ENCODE measurements at places on chromosomes 7 and 10.
A peak's percentile ranks its signal among the peaks of the same experiment; 100 is the strongest.

GRCh38 chr7:87318741-87319140, 26.7 kb upstream of the CROT start:
- H3K27me3 ChIP-seq = no peaks in the 10 kb centered on the region
- H3K4me3 ChIP-seq = no peak overlapping the region
- H3K27ac ChIP-seq = no peak overlapping the region
- H3K4me1 ChIP-seq = peaks cover 4% of the 10 kb centered on the region
- H3K36me3 ChIP-seq = peaks cover 26% of the 10 kb centered on the region

DNA sequence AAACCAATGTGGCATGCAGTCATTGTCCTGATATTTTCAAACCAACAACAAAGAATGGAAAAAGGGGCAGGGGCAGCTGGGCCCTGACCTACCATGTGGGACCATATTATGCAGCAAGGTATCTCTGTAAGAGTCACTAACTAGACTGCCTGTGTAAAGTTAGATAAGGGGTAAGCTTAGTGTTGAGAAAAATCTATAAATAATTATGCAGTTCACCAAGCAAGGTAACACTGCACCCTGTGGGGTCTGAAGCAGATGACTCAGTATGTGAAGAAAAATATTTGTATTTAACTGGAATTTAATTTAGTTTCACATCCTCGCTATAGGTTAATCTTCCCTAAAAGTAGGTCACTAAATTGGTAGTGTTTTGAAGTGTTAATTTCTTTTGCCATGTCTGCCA, 99.3 kb downstream of the PPP1R3A start:
- peaks cover 3% of the 10 kb centered on the region for H3K4me1 ChIP-seq
- no peak overlapping the region for H3K27ac ChIP-seq
- no peak overlapping the region for H3K4me3 ChIP-seq

- H3K4me3 ChIP-seq = peak overlapping the region; percentile 45
- H3K27ac ChIP-seq = peak overlapping the region; percentile 72
- peaks cover 22% of the 10 kb centered on the region for H3K4me1 ChIP-seq
- H3K36me3 ChIP-seq = no peaks in the 10 kb centered on the region
Measured at GRCh38 chr7:4189131-4189570, 492.9 kb upstream of the FOXK1 start.

- H3K36me3 ChIP-seq = no peaks in the 10 kb centered on the region
- DNase-seq = no peak
- no peak overlapping the region for H3K27ac ChIP-seq
- H3K27me3 ChIP-seq = peaks cover 22% of the 10 kb centered on the region
- H3K4me3 ChIP-seq = no peak overlapping the region
Measured at GRCh38 chr10:17865351-17865750, 56.2 kb downstream of the MRC1 start.

GRCh38 chr10:21737106-21737505, 203.1 kb downstream of the MLLT10 start:
- no peak overlapping the region for H3K4me3 ChIP-seq
- peaks cover 36% of the 10 kb centered on the region for H3K36me3 ChIP-seq
- no peak for DNase-seq
- no peak overlapping the region for H3K27ac ChIP-seq
